ENCODE measurements at places on chromosomes 4 and X. TPM values are rescaled to one million over a fixed set of nuclear protein-coding genes. Genes with fewer than 3 reads are reported as not detected.

- no peak for DNase-seq
These were observed 47.2 kb downstream of the AFAP1 start for GRCh38 chr4:7892212-7893019.

DNA sequence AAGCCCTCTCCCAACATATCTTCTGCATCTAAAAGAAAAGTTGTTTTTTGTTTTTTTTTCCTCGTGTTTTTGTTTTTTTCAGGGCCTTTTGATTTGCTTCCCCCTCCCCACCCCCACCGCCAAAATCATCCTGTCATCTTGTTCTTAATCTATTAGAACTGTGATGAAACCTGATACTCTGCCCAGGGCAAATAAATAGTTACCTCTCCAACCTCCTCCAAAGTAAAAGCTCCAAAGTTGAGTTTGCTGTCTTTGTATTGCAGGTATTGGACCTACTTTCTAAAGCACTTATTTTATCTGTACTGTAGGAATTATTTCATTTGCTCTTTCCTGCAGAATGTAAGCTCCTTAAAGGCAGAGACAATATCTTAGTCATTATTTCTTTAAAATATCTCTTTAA is 172.9 kb downstream of the SOWAHB start:
- DNase-seq: no peak

GRCh38 chr4:143354990-143355389 is 18.3 kb downstream of the GAB1 start:
- DNase-seq: no peak

DNA sequence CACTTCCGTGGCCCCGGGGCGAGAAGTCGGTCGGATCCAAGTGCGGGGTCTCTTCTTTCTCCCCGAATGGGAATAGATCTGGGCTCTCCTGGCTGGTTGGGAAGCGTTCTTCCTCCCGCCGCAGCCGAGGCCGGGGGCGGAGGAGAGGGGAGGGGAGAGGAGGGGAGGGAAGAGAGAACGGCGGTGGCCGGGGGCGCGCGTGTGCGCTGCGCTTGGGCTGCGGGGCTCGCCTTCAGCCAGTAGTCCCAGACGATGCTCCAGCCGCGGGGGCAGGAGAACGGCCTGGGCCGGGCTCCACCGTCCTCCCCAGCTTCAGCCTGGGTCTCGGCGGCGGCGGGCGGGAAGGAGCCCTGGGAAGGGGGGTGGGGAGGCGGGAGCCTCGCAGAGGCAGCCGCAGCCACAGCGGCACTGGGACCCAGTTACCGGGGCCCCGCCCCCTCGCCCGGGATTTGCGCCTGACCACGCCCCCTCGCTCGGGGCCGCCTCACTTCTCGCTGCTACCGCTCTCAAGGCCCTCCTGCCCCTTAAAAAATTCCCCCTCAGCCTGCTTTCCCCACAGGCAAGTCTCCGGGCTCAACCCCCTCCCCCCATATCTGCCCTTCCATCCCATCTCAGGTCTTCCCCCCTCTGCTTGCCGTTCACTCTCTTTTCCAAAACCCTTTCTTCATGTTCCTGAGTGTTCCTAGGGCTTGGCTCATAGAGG is at the start of gene FGD1:
Gene FGD1 (minus strand): TSS at position 421 of the 703 bp plus-strand sequence. CDS start 802 bp downstream, outside the sequence.
- peak; percentile 72 for DNase-seq

- no peak for DNase-seq
These were observed 246.6 kb upstream of the AADAT start for GRCh38 chr4:170336238-170336775.

GRCh38 chr4:86972997-86973396 is 38.2 kb downstream of the AFF1 start:
- no peak for DNase-seq

GRCh38 chr4:67861513-67861912 is 22.3 kb downstream of the TMPRSS11D start:
- no peak for DNase-seq

DNA sequence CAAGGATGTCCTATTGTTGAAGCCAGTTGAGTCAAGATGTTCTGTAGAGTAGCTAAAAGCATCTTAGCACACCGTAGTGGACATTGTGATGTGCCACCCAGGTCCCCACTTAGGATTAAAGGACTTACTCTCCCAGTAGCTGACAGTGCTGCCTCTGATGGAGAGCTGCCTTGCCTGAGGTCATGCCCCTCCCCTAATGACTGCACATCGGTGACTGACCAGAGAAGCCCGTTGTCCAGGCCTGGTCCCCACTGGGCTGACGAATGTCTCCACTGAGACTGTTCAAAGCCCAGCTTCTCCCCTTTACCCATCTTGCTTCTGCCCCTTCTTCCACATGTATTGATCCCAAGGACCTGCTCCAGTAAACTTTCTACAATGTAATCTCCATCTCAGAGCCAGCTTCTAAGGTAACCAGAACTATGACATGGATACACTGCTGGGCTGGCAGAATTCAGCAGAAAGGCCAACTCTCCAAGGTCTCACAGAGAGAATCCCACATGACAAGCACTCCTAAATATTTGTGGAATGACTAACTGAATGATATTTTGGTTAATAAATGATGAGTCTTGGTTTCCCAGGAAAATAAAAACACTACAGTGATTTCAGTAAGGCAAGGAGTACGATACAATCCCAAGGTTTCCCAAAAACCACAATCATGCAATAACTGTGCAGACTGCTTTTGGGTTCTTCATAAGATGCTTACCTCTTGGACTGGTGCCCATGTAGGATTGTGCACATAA is 82.4 kb upstream of the TMEM150C start:
- no peak for DNase-seq

Gene WDR1
- 196 TPM for total RNA-seq

Gene COX7B2
- total RNA-seq: not detected

Gene CLDN22
- not detected for total RNA-seq

Gene SPARCL1
- 1.1 TPM for total RNA-seq
